ENCODE measurements at places on chromosomes 5 and 9. TPM values are rescaled to one million over a fixed set of nuclear protein-coding genes. Genes with fewer than 3 reads are reported as not detected.

- DNase-seq = no peak
Measured at GRCh38 chr5:161302559-161302958, 244.0 kb downstream of the GABRB2 start.

DNA sequence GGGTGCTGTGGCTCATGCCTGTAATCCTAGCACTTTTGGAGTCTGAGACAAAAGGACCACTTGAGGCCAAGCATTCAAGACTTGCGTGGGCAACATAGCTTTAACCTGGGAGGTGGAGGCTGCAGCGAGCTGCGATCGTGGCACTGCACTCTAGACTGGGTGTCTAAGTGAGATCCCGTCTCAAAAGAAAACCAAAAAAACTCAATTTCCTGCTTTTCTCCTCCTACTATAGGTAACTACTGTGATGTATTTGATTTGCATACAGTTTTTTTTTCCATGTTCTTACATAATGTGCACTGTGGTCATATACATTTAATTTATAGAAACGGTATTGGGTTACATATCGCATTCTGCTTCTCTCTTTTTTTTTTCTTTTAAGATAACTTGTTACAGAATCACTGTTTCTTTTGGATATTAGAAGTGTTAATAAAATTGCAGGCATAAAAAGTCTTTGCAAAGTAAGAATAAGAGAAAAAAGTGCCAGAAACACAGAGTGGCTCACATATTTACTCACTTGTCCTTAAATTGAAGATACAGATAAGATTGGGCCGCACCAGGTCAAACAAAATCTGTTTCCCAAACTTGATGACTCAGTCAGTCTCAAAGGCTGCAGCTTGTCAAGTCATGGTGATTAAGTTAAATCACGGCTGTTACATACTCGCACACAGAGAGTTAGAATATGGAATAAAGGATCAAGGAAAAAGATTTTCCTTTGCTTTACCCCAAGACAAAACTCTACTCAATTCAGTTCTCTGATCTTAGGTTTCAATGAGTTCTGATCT is 2.0 kb upstream of the PTGR1 start:
- no peak for DNase-seq

- DNase-seq = no peak
Measured at GRCh38 chr9:94990897-94991561, 264.5 kb downstream of the AOPEP start.

- DNase-seq = no peak
Measured at GRCh38 chr5:111836426-111836825, 79.4 kb upstream of the NREP start.

DNA sequence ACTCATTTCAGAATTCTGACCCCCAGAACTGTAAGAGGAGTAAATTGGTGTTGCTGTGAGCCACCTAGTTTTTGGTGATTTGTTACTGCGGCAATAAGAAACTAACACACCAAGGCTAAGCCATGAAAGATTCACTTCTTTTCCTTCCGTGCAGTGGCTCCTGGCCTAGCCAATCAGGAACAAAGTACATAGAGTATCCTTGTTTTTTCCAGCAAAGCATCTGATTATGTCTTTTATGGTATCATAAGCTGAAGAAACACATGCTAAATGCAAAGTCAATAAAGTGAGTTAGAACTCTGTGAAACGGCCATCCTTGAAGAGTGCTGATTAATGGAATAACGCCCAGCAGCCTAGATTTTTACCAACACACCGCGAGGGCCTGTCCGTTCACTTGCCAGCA is 11.4 kb downstream of the RNF130 start:
- no peak for DNase-seq

DNA sequence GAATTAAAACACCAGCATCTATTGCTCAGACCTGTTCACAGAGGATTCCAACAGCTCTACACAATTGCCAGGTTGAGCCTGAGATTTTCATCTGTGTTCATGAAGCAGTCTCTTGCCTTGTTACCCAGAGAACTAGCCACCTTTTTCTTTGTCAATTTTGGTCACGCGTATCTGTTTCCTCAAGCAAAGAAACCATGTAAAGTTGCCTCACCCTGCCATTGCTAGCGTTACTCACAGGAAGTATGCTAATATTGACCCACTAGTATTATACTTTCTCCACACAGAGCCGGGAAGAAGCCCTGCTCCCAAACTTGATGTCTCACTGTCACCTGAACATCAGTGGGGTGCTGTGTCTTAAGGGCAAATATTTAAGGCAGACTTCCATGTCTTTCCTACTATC is 168.5 kb downstream of the PLPPR1 start:
- no peak for DNase-seq

DNA sequence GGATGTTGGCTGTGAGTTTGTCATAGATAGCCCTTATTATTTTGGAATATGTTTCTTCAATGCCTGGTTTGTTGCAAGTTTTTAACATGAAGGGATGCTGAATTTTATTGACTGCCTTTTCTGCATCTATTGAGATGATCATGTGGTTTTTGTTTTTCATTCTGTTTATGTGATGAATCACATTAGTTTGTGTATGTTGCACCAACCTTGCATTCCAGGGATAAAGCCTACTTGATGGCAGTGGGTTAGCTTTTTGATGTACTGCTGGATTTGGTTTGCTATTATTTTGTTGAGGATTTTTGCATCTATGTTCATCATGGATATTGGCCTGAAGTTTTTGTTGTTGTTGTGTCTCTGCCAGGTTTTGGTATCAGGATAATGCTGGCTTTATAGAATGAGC is 225.6 kb downstream of the PCSK1 start:
- no peak for DNase-seq

DNA sequence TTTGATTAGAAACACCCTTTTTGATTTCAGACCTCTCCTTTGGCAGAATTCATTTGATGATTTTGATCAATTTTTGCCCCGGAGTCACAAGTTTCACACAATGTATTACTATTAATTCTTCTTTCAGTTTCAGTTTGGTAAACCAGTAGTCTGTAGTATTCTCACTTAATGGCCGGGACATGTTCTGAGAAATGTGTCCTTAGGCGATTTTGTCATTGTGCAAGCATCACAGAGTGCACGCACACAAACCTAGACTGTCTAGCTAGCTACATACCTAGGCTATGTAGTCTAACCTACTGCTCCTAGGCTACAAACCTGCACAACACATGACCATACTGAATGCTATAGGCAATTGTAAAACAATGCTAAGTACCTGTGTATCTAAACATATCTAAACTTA is 662.5 kb downstream of the IRX1 start:
- no peak for DNase-seq

GRCh38 chr5:172707285-172708182 is 63.5 kb downstream of the DUSP1 start:
- no peak for DNase-seq

GRCh38 chr5:139634541-139634940 is 13.6 kb upstream of the CXXC5 start:
- DNase-seq = no peak

DNA sequence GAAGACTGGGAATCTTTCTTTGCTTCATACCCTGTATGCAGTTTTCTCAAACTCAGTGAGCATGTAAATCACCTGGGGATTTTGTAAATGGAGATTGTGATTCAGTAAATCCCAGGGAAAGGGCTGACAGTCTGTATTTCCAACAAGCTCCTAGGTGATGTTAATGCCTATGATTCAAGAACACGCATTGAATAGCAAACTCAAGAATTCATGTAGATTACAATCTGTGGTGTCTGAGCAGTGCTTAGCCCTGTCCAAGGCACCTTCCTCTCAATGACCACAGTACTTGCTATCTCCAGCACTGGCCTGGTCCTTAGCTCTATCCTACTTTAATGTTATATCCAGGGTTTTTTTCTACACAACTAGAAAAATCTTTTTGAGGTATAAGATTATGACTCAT is 721.4 kb upstream of the MEF2C start:
- no peak for DNase-seq

- no peak for DNase-seq
Measured at GRCh38 chr5:449151-449550, 6.2 kb downstream of the EXOC3 start.

GRCh38 chr9:121196389-121196788 is 5.3 kb downstream of the RAB14 start:
- DNase-seq = no peak

The KIF3A gene
- polyA plus RNA-seq = 21.3 TPM

The SEMA5A gene
- polyA plus RNA-seq = 44.4 TPM

The NOL6 gene
- 25.2 TPM for polyA plus RNA-seq

The SH3PXD2B gene
- 24.8 TPM for polyA plus RNA-seq

The P4HA2 gene
- 35.1 TPM for polyA plus RNA-seq

The LAMC3 gene
- polyA plus RNA-seq = 28.7 TPM

The C5orf52 gene
- polyA plus RNA-seq = not detected

The PCDHB16 gene
- 5.1 TPM for polyA plus RNA-seq

The CENPP gene
- 5.5 TPM for polyA plus RNA-seq

The CENPH gene
- polyA plus RNA-seq = 26.4 TPM

The GPRIN1 gene
- 2.3 TPM for polyA plus RNA-seq

The PCDHA6 gene
- polyA plus RNA-seq = 0.40 TPM
